Immature natural killer cell (primary cell): ENCODE measurements at places on chromosomes 2 and 18. TPM values are rescaled to one million over a fixed set of nuclear protein-coding genes. Genes with fewer than 3 reads are reported as not detected.

GRCh38 chr2:230925443-230925878 lies 419 bp upstream of the GPR55 start:
- peaks cover 15% of the 10 kb centered on the region for H3K27me3 ChIP-seq
- no peak overlapping the region for H3K27ac ChIP-seq
- H3K36me3 ChIP-seq = no peaks in the 10 kb centered on the region
- no peak for DNase-seq
- peaks cover 3% of the 10 kb centered on the region for H3K4me1 ChIP-seq

DNA sequence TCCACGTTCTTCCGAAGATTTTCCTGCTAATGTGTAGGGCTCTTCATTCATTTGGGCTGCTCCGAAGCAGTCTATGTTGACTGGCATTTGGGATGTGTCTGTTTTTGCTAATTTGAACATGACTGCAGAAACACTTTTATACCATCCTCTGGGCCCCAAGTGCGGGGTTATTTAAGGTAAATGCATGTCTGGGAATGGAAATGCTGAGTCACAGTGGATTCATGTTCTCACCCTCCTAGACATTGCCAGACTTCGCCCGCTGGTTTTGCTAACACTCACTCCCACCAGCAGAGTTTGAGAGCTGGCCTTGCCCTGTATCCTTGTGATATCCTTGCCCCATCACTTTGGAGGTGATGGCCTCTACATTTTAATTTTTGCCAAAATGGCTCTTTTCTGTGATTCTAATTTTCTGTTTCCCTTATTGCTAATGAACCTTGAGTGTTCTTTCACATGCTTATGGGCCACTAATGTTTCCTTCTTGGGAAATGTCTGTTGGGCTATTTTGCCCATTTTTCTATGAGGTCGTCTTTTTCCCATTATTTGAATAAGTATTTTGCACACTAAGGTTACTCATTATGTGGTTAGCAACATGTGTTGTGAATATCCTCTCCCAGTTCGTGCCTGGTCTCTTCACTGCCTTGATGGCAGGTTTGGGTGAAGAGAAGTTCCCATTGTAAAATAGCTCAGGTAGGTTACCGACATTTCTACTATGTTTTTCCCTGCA lies 204.1 kb downstream of the GLI2 start:
- H3K27me3 ChIP-seq = peaks cover 2% of the 10 kb centered on the region
- H3K36me3 ChIP-seq = no peaks in the 10 kb centered on the region
- no peak for DNase-seq
- H3K4me1 ChIP-seq = no peaks in the 10 kb centered on the region
- H3K27ac ChIP-seq = no peak overlapping the region

DNA sequence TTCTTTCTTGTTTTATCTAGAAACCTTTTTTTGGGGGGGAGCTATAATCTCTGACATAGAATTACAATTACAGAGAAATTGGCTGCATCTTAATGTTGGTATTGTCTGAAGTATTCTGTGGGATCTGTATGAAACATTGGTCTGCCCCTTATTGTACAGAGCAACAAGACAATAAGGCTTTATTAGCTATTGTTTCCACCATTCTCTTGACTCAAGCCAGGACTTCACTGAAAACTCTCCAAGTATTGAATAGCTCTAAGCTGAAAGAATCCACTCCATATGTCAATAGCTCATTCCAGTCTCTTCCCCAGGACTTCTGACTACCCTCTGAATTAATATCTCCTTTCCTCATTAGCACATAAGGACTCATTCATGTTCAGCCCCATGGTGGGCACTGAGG lies 77.8 kb downstream of the RHBDD1 start:
- H3K4me1 ChIP-seq = peaks cover 4% of the 10 kb centered on the region
- no peaks in the 10 kb centered on the region for H3K36me3 ChIP-seq
- no peak for DNase-seq
- H3K27ac ChIP-seq = no peak overlapping the region
- H3K27me3 ChIP-seq = no peaks in the 10 kb centered on the region

DNA sequence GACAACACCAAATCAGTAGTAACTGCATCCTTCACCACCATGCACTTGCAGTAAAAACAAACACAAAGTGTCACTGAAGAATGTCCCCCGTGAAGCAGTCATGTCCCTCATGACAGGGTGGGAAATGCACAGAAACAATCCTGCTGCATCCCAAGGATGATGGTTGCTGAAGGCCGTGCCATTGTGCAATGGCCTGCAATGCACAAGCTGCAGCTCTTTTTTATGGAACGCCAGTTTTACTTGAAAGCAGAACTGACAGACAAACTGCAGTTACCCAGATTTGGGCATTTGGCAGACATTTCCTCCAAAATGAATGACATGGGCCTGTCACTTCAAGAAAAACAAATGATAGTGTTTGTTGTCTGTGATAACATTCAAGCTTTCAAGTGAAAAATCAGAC lies 2.4 kb upstream of the CHST10 start:
- DNase-seq = no peak
- peak overlapping the region; percentile 18 for H3K4me3 ChIP-seq
- H3K36me3 ChIP-seq = no peaks in the 10 kb centered on the region
- H3K4me1 ChIP-seq = peaks cover 31% of the 10 kb centered on the region
- H3K27ac ChIP-seq = no peak overlapping the region

GRCh38 chr2:27218614-27219013 lies 1.4 kb downstream of the CAD start:
- no peak overlapping the region for H3K27ac ChIP-seq
- H3K4me3 ChIP-seq = peak overlapping the region; percentile 43
- H3K36me3 ChIP-seq = peaks cover 18% of the 10 kb centered on the region
- DNase-seq = no peak

The TMEM198 gene
- 0.44 TPM for polyA plus RNA-seq

GRCh38 chr2:135899567-135899966 lies 23.3 kb upstream of the MCM6 start:
- H3K27ac ChIP-seq = no peak overlapping the region
- no peak for DNase-seq
- no peaks in the 10 kb centered on the region for H3K4me1 ChIP-seq
- H3K27me3 ChIP-seq = no peaks in the 10 kb centered on the region
- H3K36me3 ChIP-seq = peaks cover 11% of the 10 kb centered on the region

DNA sequence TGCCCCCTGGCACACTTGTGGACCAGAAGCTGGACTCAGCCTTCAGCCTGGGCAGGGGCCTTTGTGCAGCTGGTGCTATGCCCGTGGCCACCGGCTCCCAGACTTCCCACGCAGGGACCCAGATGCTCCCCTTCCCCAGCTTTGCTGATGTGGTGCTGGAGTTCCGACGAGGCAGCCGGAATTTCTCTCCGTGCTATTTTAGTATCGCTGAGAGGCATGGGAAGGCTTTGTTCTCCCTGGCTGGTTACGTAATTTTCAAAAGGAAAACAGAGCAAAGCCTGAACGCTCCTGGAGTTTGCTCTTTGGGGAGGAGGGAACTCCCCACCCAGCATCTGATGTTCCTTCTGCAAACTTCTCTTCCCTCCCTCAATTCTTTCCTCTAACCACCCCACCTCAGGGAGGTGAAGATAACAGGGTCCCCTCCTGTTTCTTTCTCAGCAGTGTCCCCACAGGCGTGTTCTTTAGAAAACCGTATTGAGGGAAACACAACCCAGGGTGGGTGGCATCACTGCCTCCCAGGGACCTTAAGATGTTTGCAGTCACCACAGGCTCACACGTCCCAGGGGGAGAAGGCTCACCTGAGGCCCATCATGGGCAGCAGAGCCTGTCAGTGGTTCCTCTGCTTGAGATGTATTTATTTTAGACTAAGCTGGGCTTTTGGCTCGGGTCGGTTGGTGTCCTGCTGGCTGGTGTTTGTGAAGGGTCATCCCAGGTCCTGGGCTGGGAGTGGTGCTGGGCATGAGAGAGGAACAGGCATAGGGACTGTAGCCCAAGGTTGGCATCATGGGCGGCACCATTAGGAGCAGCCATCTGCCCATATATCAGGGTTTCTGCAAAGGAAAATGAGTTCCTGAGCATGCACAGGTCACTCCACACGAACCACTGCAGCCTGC lies 95.0 kb downstream of the MAPK4 start:
- no peak overlapping the region for H3K4me3 ChIP-seq
- H3K4me1 ChIP-seq = no peaks in the 10 kb centered on the region

DNA sequence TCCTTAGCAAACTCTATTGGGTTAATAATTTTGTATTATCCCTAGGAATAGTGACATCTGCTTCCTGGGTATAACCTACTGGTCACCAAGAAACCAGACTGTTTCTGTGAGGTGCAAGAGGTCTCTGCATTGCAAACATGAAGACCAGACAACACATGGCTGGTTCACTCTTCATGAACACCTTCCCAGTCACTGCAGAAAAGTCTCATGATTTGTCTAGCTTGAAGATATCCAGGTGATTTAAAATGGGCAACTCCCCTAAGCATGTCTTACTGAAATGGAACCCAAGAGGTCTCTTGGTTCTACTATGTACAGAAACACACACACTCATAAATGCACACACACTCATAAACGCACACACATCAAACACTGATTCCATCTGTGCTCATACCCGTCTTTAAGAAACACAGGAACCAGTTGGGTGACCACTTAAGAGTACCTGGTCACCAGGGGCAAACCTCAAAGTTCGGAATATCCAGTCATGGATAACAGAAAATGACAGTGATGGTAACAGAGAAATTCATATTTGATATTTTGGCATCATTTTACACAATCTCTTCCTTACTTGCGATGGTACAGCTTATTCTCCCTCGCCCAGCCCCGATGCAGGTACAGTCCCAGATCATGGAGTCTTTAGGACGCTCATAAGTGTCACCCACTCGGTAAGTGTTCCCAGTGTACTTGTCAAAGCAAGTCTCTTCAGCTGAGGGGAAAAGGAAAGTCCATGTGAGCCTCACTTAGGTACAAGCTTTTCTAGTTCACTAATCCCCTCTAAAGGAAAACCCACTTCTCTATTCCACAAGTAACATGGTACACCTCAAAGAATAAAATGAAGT lies 2.9 kb downstream of the FN1 start:
- H3K27me3 ChIP-seq = peaks cover 33% of the 10 kb centered on the region
- DNase-seq = no peak
- no peak overlapping the region for H3K27ac ChIP-seq

- no peaks in the 10 kb centered on the region for H3K36me3 ChIP-seq
- no peak overlapping the region for H3K4me3 ChIP-seq
- H3K4me1 ChIP-seq = peaks cover 8% of the 10 kb centered on the region
- no peaks in the 10 kb centered on the region for H3K27me3 ChIP-seq
- no peak overlapping the region for H3K27ac ChIP-seq
- no peak for DNase-seq
Observed at GRCh38 chr2:207296265-207296948, 130.7 kb upstream of the KLF7 start.

GRCh38 chr2:45946023-45946422 lies 294.5 kb downstream of the PRKCE start:
- H3K4me1 ChIP-seq = peaks cover 8% of the 10 kb centered on the region
- no peak overlapping the region for H3K4me3 ChIP-seq
- no peak overlapping the region for H3K27ac ChIP-seq
- DNase-seq = no peak
- H3K27me3 ChIP-seq = peaks cover under 1% of the 10 kb centered on the region
- H3K36me3 ChIP-seq = no peaks in the 10 kb centered on the region

DNA sequence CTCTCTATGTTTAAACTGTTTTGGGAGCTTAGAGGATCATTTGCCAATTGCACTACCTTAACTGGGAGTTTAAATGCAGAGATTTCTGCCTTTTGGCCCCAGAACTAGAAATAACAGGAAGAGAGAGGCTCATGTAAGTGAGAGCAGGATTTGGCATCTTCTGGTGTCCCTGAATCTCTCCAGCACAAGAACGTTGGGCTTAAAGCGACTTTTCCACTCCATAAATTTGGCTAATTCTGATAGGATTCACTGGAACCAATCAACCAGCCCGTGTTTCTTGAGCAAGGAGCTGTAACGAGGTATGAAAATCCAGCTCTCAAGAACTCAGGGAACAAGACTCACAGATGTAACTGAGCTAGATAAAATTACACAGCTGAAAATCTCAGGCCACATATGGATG lies 181.0 kb downstream of the C1D start:
- H3K27me3 ChIP-seq = peaks cover 8% of the 10 kb centered on the region
- no peaks in the 10 kb centered on the region for H3K36me3 ChIP-seq
- no peak overlapping the region for H3K27ac ChIP-seq
- no peak overlapping the region for H3K4me3 ChIP-seq
- no peaks in the 10 kb centered on the region for H3K4me1 ChIP-seq

The NEU2 gene
- not detected for polyA plus RNA-seq

DNA sequence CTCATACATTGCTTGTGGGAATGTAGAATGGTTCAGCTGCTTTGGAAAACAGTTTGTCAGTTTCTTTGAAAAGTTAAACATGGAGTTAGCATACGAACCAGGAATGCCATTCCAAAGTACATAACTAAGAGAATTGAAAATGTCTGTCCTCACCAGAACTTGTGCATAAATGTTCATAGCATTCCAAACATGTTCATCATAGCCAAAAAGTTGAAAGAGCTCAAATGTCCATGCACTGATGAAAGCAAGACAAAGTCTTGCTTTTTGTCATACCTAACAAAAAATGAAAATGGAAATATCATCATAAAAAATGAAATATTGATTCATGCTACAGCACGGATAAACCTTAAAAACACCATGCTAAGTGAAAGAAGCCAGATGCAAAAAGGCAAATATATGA lies 408.8 kb upstream of the UBE2E3 start:
- no peak for DNase-seq
- H3K27ac ChIP-seq = no peak overlapping the region
- no peaks in the 10 kb centered on the region for H3K4me1 ChIP-seq
- H3K27me3 ChIP-seq = peaks cover 3% of the 10 kb centered on the region
- H3K4me3 ChIP-seq = no peak overlapping the region
- H3K36me3 ChIP-seq = no peaks in the 10 kb centered on the region

The AGXT gene
- polyA plus RNA-seq = not detected

The OR6B2 gene
- polyA plus RNA-seq = not detected

GRCh38 chr18:35797948-35798347 lies 174.5 kb upstream of the RMP24 start:
- no peak overlapping the region for H3K4me3 ChIP-seq
- no peaks in the 10 kb centered on the region for H3K4me1 ChIP-seq
- DNase-seq = no peak
- no peak overlapping the region for H3K27ac ChIP-seq

The AFF3 gene
- 3.8 TPM for polyA plus RNA-seq

- H3K4me3 ChIP-seq = no peak overlapping the region
- no peak for DNase-seq
- peaks cover 40% of the 10 kb centered on the region for H3K4me1 ChIP-seq
- no peak overlapping the region for H3K27ac ChIP-seq
Observed at GRCh38 chr2:37560863-37561614, 110.4 kb downstream of the CDC42EP3 start.

DNA sequence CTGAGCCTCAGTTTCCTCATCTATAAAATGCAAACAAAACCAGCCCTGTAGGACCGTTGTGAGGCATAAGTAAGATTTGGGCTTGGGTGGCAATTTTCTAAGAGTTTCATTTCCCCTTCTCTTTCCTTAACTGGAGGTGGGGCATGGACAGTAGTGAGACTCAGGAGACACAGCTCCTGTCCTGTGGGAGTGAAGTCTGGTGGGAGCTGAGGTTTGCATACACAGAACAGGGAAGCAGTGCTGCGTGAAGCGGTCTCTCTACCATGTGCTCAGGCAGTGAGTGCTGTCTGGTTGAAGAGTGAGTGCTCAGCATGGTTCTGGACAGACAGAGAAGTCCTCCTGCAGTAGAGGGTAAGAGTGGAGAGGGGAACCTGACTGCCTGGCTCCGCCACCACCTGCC lies 62.3 kb upstream of the MCFD2 start:
- peaks cover 29% of the 10 kb centered on the region for H3K4me1 ChIP-seq
- H3K4me3 ChIP-seq = no peak overlapping the region
- peaks cover 4% of the 10 kb centered on the region for H3K27me3 ChIP-seq
- H3K36me3 ChIP-seq = peaks cover 7% of the 10 kb centered on the region
- H3K27ac ChIP-seq = peak overlapping the region; percentile 85
